Right renal pelvis (tissue), 4 donors: ENCODE measurements at places on chromosomes 5 and 9.

DNA sequence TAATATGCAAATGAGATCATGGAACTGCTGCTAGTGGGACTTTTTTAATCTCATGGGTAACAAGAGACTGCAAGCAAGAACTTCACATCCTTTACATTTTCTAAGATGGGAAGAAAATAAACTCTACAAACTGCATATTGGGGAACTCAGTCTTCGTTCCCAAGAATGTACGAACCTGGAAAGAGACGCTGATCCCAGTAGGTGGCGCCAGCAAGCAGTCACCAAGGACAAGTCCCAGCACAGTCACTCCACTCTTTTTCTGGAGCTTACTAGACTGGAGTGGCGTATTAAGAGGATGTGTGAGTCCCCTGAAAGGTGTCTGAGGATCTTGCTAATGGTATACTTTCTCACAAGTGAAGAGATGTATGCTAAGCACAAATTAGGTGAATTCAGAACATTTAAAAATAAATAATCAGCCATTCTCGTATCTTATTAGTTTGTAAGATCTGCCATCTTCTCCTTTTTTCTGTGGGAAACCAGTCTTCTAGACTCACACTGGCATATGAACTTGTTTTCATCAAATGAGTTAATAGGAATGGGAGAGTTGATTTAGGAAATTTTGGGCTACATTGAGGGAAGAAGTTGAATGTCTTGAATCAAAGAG lies 16.0 kb upstream of the PUM3 start:
- no peak for DNase-seq

DNA sequence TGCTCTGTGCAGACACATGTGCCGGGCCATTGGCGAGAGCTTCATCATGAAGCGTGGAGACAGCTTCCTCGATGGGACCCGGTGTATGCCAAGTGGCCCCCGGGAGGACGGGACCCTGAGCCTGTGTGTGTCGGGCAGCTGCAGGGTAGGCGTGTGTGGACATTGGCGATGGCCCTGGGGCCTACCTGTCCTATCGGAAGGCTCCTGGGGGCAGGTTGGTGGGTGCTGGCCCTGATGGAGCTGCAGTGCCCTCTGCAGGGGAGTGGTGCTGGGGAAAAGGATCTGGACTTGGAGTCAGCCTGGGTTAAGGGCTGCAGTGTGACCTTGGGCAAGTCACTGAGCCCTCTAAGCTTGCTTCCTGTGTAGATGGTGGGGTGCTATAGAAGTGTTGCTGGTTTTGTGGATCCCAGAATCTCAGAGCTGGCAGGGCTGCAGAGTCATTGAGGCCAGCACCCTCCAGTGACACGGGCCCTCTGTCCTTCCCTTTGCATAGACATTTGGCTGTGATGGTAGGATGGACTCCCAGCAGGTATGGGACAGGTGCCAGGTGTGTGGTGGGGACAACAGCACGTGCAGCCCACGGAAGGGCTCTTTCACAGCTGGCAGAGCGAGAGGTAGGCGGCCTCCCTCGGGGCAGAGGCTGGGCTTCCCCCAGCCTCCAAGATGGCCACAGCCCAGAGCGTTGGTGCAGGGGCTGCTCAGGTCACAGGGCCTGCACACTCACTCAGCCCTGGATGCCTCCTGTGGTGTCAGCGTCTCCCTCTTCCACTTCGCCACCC lies 15.8 kb downstream of the ADAMTS13 start:
- DNase-seq, result no peak

GRCh38 chr9:116653348-116654058 lies 33.6 kb upstream of the TRIM32 start:
- DNase-seq, result no peak

- no peak for DNase-seq
Observed at GRCh38 chr9:278651-279050, 64.0 kb downstream of the DOCK8 start.

- DNase-seq, result no peak
Observed at GRCh38 chr5:65803699-65804391, 81.8 kb downstream of the NLN start.

GRCh38 chr5:38867416-38867815 lies 21.6 kb downstream of the OSMR start:
- no peak for DNase-seq

GRCh38 chr5:172496671-172497371 lies 42.5 kb upstream of the SH3PXD2B start:
- DNase-seq, result no peak

DNA sequence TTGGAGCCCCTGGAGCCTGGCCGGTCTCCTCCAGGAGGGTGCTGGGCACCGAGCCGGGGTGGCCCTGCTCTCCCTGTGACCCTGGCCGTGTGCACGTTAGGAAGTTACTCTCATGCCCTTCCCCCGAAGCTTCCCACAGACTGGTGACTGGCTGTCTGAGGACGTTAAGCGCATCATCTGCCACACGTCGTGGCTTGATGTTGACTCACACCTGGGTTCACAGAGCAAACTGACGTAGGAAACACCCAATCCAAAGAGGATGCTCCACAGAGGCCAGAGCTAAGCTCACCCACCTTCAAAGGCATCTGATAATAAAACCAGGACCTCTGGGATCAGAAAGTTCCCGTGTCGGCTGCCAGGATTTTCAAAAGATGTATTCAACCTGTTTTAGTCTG lies 152.9 kb upstream of the PHYKPL start:
- no peak for DNase-seq

GRCh38 chr9:134707031-134707680 lies 65.6 kb downstream of the COL5A1 start:
- DNase-seq, result peak; percentile 71

GRCh38 chr5:133421394-133421793 lies 190.9 kb downstream of the FSTL4 start:
- no peak for DNase-seq

GRCh38 chr5:168624850-168625364 lies 45.7 kb upstream of the PANK3 start:
- no peak for DNase-seq

DNA sequence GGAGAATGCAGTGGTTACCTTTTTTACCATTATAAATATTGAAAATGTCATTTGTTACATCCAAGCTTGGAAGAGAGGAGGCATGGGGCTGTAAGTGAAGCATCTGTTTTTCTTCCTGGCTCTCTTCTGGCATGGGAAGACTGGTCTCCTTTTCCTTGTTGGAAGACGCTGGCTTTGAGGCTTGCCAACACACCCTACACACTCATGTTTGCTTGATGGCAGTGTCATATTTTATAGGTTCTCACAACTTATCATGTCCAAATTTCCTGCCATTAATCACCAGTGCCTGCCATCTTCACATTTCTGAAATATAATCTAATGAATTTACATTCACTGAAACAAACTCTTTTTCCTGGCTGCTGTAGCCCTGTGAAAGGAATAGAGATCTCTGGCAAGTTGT lies 252.9 kb downstream of the MAN2A1 start:
- DNase-seq, result no peak

GRCh38 chr9:120693700-120694008 lies 20.6 kb downstream of the MEGF9 start:
- DNase-seq, result no peak

GRCh38 chr9:108996643-108997042 lies 16.7 kb downstream of the CTNNAL1 start:
- no peak for DNase-seq

DNA sequence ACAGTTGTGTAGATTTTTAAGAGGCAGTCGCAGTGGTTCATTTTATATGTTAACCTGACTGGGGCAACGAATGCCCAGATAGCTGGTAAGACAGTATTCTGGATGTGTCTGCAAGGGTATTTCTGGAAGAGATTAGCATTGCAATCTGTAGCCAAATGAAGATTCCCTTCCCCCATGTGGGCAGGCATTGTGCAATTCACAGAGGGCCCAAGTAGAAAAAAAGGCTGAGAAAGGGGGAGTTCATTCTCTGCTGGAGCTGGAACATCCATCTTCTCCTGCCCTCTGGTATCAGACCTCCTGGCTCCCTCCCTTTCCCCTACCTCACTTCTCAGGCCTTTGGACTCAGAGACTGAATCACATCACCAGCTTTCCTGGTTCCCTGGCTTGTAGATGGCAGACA lies 70.6 kb downstream of the TENT4A start:
- no peak for DNase-seq

- no peak for DNase-seq
Observed at GRCh38 chr9:114472765-114473446, 32.4 kb downstream of the WHRN start.

GRCh38 chr5:18772475-18772874 lies 1138.2 kb downstream of the TAF11L14 start:
- DNase-seq, result no peak

- DNase-seq, result no peak
Observed at GRCh38 chr5:51385216-51385615, 2.0 kb downstream of the ISL1 start.

GRCh38 chr9:34688329-34689115 lies 2.6 kb downstream of the CCL19 start:
- no peak for DNase-seq

GRCh38 chr9:115364991-115365390 lies 247.0 kb upstream of the TNC start:
- DNase-seq, result no peak

DNA sequence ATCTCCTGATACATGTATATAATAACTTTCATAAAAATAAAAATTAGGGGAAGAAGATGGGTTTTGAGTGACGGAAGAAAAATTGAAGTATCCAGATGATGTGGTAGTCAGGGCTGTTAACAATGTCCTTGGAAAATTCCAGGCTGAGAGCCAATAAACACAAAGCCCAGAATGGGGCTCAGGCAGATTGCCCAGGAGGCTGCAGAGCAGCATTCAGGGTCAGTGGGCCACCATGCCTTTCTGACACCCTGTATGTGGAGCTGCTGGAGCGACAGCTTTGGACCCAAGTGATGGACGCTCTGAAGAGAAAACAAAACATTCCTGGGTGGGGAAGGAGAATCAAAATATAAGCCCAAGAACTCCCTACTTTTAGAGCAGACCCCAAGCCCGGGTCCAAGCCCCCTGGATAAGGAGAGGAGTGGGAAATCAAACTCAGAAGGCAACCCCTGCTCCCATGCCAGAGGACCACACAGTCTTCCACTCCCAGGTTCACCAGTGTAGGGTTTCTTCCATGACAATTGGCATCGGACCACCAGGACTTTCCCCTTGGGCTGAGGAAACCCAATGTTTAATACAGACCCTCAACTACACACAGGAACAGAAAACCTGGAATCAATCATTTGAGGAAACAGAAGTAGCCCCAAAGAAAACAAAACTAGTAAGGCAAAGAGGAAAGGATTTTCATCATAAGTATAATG lies 45.7 kb upstream of the SPATA31C2 start:
- DNase-seq, result no peak

GRCh38 chr5:143403334-143403592 lies 223 bp downstream of the NR3C1 start:
- DNase-seq, result peak; percentile 28

DNA sequence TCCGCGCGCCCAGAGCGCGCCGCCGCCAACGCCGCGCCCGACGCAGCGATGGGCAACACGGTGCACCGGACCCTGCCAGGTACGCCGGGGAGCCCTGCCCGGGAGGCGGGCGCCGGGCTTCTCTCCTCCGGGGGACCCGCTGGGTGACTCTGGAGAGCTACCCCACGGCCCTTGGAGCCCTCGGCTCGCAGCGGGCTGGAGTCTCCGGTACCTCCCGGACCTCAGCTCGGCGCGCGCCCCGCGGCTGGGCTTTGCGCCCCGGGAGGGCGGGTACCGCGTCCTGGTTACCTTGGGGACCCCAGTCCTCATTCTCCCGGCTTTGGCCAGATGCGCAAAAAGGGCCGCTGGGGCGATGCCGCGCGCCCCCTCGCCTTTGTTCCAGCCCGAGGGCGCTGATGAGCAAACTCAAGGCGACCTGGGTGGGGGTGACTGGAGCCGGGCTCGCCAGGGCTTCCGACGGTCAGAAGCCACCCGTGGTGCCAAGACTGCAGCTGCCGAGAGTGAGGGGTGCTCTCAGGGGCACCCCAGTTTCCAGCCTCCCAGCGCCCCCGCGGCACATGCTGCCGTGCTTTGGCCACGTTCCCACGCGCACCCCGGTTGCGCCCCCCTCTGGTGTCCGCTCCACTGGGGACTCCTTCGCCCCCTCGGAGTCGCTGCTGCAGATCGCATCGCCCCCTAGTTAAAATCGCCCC lies 442 bp downstream of the NEURL1B start:
- no peak for DNase-seq

DNA sequence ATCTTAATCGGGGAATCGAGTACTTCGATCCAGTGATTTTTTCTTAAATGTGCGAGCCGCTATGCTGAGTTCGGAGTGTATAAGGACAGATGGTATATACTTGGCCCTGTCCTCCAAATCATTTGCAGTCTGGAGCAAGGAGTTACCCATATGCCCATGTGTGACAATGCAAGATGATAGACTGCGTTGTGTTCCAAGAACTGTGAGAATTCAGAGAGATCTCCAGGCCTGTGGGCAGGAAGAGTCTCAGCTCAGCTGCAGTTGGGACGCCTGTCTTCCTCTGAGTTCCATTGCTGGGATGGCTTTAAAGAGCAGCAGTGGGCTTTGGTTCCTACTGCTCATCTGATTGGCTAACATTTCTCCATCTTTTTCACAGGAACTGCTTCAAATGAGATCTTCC lies 106.6 kb downstream of the ADAMTS16 start:
- DNase-seq, result no peak

- no peak for DNase-seq
Observed at GRCh38 chr9:22452415-22453010, 5.9 kb downstream of the DMRTA1 start.

GRCh38 chr5:57777174-57777581 lies 294.6 kb upstream of the ACTBL2 start:
- no peak for DNase-seq

- DNase-seq, result no peak
Observed at GRCh38 chr9:108434502-108434901, 421.3 kb downstream of the ACTL7B start.

GRCh38 chr9:3292311-3292710 lies 233.5 kb downstream of the RFX3 start:
- no peak for DNase-seq

DNA sequence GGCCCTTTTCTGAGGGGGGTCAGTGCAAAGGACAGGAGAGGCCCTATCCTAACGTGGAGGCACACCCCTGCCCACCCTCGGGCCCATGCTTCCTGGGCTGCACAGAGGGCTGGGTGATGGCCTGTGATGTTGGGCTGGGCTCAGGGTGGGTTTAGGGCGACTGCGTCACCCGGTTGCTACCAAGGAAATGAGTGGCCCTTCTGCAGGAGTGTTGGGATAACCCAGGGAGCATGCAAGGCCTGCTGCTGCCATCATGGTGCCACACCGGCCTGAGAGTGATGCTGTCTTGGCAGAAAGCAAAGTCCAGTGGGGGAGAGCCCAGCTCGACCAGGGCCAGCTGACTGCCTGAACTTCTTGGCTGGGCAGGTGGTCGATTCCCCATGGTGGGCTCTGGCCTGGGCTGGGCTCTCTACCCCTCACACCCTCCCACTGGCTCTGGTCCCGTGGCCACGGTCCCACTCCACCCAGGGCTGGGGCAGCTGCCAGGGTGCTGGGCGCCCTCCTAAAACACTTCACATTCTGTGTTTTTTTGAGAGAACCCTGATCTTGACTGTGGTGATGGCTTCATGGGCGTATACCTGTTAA lies 21.5 kb upstream of the MRNIP start:
- no peak for DNase-seq

GRCh38 chr9:127569886-127570401 lies 42.1 kb upstream of the STXBP1 start:
- DNase-seq, result no peak

- peak; percentile 41 for DNase-seq
Observed at GRCh38 chr5:77774981-77775789, 954 bp downstream of the TBCA start.

- DNase-seq, result no peak
Observed at GRCh38 chr5:122236270-122237040, 75.6 kb upstream of the SNCAIP start.

- DNase-seq, result no peak
Observed at GRCh38 chr5:56822981-56823380, 7.6 kb downstream of the MAP3K1 start.
